ENCODE measurements at places on chromosomes 4 and X.
A peak's percentile ranks its signal among the peaks of the same experiment; 100 is the strongest.

- no peak for DNase-seq
These were observed 53.6 kb downstream of the GRK4 start for GRCh38 chr4:3016961-3017360.

- no peak for DNase-seq
These were observed 58.6 kb upstream of the PGRMC2 start for GRCh38 chr4:128346054-128346716.

DNA sequence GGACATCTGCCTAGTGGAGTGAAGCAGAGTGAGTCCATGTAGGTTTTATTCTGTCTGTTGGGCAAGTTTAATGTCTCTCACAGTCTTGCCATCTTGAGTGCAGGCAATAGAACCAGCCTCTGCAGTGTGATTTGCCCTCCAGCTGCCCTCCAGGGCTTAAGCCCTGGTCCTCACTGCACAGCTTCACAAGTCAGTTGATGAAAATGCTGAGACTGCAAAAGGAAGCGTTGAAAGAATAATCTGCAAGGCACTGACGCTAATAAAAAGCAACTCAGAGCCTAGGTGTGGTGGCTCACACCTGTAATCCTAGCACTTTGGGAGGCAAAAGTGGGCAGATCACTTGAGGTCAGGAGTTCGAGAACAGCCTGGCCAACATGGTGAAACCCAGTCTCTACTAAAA is 54.1 kb upstream of the PHOX2B start:
- DNase-seq, result no peak

- no peak for DNase-seq
These were observed 53.1 kb upstream of the PLAC1 start for GRCh38 chrX:134711135-134711921.

DNA sequence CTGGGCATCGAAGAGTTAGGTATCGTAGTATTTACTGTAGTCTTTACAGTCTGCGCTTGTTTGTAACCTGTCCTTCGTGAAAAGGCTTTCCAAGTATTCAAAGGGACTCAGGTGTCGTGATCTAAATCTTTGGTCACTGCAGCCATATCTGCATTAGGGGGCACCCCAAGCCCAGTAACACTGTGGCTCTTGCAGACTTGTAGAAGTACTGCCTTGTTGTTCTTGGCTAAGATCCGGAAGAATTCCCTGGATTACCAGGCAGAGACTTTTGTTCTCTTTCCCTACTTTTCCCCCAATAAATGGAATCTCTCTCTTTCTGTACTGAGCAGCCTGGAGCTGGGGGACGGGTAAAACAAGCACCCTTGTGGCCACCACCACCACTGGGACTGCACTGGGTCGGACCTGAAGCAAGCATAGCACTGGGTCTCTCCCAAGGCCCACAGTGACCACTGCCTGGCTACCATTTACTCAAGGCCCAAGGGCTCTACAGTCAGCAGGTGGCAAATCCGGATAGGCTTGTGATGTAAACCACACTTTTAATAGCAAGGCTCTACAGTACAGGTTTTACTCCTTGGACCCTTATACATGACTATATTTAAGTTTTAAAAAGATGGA is 12.0 kb downstream of the CXorf58 start:
- no peak for DNase-seq

GRCh38 chrX:84358271-84358670 is 144.0 kb downstream of the HDX start:
- DNase-seq, result no peak

DNA sequence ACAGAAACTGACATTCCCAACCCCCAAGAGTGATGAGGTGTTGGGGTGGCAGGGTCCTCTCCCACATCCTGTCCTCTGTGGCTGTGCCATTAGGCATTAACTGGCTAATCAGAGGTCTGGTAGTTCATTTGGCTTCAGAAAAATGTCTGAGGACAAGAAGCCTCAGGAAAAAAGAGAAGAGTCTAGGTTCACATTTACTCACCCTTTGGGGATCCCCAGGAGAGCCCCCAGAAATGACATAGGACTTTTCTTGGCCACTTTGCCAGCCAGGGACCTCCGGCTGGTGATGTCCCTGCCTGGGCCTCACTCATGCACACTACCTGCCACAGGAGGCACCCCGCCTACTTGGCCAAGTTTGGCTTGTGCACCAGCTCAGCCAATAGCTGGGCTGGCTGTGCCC is 173.0 kb downstream of the RBM46 start:
- no peak for DNase-seq

GRCh38 chr4:170949084-170949483 is 859.3 kb upstream of the AADAT start:
- DNase-seq, result no peak

DNA sequence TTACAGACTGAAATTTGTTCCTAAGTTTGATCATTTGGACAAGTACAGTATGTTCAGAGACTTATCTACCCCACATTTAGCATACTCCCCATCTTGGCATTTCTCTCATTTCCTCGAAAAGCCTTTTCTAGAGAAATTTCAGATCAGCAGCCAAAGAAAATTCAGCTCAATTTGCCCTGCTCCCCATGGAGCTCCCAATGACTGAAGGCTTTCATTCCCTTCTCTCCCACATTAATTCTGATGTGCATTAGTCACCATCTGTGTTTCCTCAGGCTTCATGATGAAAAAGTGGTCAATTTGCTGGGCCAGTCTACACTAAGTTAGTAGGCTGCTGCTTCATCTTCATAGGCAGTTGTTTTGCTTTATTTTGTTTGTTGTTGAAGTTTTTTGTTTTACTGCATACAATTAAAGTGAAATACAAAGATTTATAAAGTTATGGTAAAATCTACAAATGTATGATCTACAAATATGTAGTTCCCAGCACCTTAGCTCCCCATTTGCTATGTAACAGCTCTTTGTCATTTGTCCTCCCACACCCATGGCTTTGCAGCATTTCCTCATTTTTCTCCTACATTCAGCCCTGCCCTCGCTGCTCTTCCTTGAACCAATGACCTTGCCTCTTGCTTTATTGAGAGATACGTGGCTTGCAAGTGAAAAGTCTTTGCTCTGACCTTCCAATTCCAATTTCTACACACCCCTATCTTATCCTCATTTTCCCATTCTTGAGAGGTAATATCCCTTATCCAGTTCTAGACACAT is 193.9 kb downstream of the ANAPC10 start:
- no peak for DNase-seq

- DNase-seq, result no peak
These were observed 43.1 kb upstream of the PPARGC1A start for GRCh38 chr4:23932901-23933308.

GRCh38 chr4:156764846-156765245 is 206.8 kb downstream of the PDGFC start:
- DNase-seq, result no peak

GRCh38 chrX:64204252-64204651 is 1.3 kb downstream of the AMER1 start:
- no peak for DNase-seq

- DNase-seq, result peak; percentile 21
These were observed 175.3 kb downstream of the QDPR start for GRCh38 chr4:17336524-17336961.

DNA sequence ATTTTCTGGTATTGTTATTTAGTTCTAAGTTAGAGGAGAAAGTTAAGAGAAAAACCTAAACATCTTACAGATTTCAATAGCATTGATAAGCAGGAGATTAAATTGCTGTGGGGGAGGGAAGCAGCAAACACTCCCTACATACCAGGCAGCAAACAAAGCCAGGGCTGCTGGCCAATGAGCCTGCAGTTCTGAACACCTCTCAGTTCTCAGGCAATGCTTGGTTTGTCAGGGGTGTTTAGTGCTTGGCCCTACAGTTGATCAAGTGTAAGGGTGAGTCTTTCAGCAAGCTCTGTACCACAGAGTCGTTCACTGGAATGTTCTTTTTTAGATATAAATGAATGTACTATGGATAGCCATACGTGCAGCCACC is 38.6 kb downstream of the EGFL6 start:
- no peak for DNase-seq

GRCh38 chr4:79827283-79827682 is 245.7 kb downstream of the ANTXR2 start:
- DNase-seq, result no peak

DNA sequence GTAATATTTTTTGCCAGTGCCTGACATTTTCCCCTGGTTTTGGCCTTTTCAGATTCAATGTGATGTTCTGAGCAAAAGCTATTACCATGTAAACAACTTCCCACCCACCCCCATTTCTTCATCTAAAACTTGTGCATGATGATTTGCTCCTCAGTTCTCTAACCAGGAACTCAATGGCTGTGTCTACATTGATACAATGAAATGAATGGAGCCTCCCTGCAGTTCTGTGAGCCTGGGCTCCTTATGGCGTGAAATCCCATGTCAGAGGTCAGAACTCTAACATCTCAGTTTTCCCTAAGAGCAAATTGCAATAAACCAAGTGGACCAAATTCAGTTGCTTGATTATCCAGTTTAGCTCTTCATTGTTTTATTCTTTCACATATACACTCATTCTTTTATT is 534.8 kb upstream of the LCORL start:
- DNase-seq, result no peak

DNA sequence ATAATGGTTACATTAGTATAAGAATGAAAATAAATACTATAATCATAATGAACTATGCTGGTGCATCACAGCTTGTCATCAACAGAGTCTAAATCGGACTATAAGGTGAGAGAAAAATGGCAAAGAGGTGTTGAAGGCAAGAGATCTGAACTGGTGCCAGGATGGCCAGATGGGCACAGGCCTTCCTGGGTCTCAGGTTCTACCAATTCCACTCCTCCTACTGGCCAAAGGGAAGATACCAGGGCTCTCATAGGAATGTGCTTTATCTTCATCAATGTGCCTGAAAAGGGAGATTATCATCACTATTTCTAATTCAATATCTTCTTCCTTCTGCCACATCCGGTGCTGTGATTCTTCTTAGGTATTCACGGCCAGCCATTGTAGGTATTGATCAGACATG is 107.6 kb downstream of the GASK1B start:
- DNase-seq, result no peak

Measured in activated CD8-positive, alpha-beta memory T cell treated with anti-CD3 and anti-CD28 coated beads for 4 hours (primary cell).